ENCODE measurements at places on chromosomes 4 and X.

DNA sequence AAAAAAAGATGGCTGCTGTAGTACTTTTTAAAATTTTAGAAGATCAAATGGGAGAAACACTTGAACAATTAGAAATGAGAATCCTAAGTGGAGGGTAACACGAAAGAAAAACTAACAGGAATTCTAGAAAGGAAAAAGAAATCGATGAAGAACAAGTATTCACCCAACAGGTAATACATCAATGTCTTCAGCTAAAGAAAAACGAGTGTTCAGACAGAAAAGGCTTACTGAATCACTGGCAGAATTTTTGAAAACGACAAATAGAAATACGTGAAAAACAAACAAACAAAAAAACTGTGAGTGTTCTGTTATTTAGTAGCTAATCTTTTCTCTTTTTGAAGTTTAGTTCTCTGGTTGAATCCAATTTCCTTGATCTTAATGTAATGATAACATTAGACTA lies 1.8 kb downstream of the MAD2L1 start:
- DNase-seq, result no peak

GRCh38 chrX:64377753-64378152 lies 17.5 kb downstream of the MTMR8 start:
- DNase-seq, result no peak

DNA sequence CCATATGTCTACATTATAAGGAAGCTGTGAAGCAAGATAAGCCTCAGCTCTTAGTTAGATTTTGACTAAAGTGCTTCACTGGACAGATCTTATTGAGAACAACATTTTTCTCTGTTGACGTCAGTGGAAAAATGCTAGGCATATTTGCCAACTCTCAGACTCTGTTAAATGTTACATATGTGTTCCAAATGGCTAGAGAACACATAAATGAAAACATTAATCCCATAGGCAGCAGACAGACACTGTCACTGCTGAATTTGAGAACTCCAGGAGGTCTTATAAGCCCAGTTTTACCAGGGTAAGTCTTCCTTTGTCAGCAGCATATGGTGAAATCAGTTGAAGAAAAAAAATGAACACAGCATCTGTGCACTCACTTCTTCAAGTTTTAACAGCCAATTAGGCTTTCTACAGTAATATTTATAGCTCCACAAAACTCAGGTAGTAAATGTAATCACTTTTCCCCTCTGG lies 186.9 kb downstream of the CAMK2D start:
- DNase-seq, result no peak

DNA sequence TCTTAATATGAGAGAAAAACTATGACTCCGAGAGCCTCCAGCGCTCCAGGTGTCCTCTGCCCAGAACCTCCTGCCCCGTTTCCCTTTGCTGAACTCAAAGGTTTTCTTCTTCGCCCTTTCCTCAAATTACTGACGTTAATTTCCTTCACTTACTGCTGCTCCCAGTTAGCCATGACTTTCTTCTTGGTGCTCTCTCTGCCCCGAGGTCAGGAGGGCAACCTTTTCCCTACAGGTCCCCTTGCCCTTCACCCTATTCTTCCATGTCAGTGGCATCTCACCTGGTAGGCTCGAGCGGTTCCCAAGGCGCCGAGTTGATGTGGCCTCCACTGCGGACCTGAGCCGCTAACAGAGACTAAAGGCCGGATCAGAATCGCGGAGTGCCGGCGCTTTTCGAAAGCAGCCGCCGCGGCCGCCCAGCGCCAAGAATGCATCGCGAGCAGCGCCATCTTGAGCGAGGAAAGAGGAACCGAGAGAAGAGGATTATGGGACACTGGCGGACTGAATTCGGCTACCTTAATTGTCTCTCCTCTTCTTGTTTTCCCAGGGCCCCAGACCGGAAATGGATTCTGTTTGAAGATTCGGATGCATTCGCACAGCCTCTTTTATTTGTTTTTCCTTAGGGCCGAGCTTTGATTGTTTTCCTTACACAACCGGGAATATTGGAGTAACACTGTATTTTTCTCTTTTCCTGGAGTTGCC lies at the start of gene ABCB7:
Gene ABCB7 (minus strand): TSS at position 457 of the 699 bp plus-strand sequence. CDS start 11 bp downstream, at position 446.
- DNase-seq, result peak; percentile 63

DNA sequence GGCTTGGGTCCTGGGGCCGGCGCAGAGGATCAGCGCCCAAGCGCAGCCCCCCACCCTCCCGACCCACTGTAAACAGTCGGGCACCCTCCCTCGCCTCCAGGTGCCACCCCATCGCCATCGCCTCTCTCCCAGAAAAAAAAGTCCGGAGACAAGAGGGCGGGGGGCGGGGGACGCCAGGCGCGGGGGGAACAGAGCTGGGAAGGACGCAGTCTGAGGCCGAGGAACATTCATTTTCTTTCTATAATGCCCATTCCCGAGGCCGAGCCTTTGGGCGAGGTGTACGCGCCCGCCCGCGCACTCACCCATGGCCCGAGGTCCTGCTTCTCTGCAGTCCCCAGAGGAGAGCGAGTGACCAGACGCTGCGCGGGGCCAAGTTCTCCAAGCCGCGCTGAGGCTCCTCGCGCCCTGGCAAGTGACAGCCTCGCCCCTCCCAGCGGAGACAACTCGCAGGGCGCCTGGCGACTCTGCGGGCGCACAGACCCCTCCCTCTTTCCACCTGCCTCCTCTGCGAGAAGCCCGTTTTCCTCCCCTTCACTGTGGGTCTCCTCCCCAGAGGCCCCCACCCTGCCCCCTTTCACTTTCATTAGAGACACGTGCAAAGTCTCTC lies 63.5 kb upstream of the WDR17 start:
- no peak for DNase-seq

GRCh38 chr4:123495530-123495929 lies 98.9 kb downstream of the SPRY1 start:
- DNase-seq, result no peak

GRCh38 chr4:100555611-100556337 lies 38.0 kb upstream of the EMCN start:
- no peak for DNase-seq

- DNase-seq, result no peak
These were observed 135.9 kb upstream of the SPANXB1 start for GRCh38 chrX:140866446-140866845.

DNA sequence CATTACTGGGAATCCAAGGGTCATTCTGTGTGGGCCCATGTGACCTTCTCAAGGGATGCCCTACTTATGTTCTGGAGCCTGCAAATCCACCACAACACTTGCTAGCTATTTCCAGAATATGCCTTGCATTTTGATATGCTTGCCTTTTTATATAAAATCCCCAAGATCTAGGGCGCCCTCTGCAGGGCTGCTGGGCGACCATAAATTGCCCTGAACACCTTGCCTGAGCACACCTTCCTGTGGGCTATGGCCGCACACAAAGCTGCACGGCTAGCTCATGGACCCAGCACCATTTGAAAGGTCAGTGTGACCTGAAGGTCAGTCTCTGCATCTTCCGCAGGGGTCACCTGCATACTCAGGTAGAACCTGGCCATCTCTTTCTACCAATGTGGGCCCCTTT lies 311.7 kb downstream of the NLGN4X start:
- DNase-seq, result no peak

- no peak for DNase-seq
These were observed 144.9 kb downstream of the STIM2 start for GRCh38 chr4:27005501-27005900.

GRCh38 chr4:16270454-16271328 lies 44.4 kb upstream of the TAPT1 start:
- DNase-seq, result no peak

Measured in activated CD4-positive, alpha-beta memory T cell treated with anti-CD3 and anti-CD28 coated beads, Interleukin-2, amount 10 ng/mL, durations not matched to agents 7 days and 5 days (primary cell).